ENCODE measurements at places on chromosomes 3 and 15.

GRCh38 chr3:185656321-185656840 is 70.3 kb downstream of the SENP2 start:
- no peak for DNase-seq

GRCh38 chr3:32395496-32395895 is 3.8 kb downstream of the CMTM7 start:
- no peak for DNase-seq

GRCh38 chr3:194215392-194215791 is 79.4 kb downstream of the HES1 start:
- DNase-seq, result no peak

- no peak for DNase-seq
Measured at GRCh38 chr3:107367353-107367752, 9.9 kb upstream of the CCDC54 start.

Data from eye (tissue), 1 donor.